NCI-H1694 treated with DMSO at 0.1 percent for 48 hours (cell line): ENCODE measurements at places on chromosomes 7 and 10.

- DNase-seq: no peak
These were observed 24.8 kb downstream of the FAM53B start for GRCh38 chr10:124719213-124719851.

DNA sequence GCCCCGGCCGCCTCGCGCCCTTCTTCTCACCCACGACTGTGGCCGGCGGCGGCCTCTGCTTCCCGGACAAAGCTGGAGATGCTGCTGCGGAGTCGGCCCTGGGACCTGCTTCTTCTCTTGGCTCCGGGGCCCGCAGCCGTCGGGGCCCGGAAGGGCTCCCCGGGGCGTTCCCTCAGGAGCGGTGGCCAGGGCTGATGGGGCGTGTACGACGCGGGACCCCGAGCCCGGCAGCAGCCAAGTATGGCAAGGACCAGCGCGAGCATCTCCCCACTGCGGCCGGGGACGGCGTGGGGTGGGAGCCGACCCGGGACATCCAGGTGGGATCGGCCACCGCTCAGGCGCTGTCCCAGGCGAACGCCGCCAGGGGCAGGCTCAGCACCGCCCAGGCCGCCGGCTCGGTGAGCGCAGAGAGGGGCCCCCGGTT lies 27.6 kb upstream of the BMS1 start:
- no peak for DNase-seq

GRCh38 chr7:140156460-140157080 lies 20.2 kb downstream of the KDM7A start:
- DNase-seq: no peak

- DNase-seq: no peak
These were observed 417.0 kb downstream of the TYW1 start for GRCh38 chr7:67413670-67414069.

GRCh38 chr7:111743244-111743847 lies 181.1 kb upstream of the IMMP2L start:
- no peak for DNase-seq
